ENCODE measurements at places on chromosomes 3 and 15. TPM values are rescaled to one million over a fixed set of nuclear protein-coding genes. Genes with fewer than 3 reads are reported as not detected.

DNA sequence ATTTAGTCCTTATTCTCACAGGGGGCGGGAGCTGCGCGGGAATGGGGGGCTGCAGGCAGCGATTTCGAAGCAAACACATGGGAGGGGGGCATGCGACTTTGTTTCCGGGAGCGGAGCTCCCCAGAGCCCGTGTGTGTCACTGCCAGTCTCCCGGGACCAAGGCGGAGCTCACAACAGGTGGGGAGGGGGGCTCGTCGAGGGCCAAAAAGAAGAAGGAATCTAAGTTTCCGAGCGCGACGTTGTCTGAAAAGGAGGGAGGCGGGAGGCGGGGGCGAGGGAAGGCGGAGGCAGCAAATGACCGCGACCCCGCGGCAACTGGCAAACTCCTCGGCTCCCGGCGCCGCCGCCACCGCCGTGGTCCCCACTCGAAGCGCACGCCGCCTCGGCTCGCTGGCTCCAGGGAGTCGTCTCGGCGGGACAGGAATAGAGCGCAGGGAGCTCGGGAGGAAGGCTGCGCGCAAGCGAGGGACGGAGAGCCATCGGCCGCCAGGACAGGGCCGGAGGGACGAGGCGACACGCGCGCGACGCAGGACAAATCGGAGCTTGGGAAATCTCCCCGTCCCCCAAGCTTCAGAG, 1.4 kb downstream of the FOXP1 start:
- DNase-seq: peak; percentile 83
- H3K27ac ChIP-seq: peak overlapping the region; percentile 94
- no peaks in the 10 kb centered on the region for H3K36me3 ChIP-seq
- no peaks in the 10 kb centered on the region for H3K27me3 ChIP-seq
- peak overlapping the region; percentile 80 for H3K4me3 ChIP-seq
- H3K4me1 ChIP-seq: peaks cover 64% of the 10 kb centered on the region

DNA sequence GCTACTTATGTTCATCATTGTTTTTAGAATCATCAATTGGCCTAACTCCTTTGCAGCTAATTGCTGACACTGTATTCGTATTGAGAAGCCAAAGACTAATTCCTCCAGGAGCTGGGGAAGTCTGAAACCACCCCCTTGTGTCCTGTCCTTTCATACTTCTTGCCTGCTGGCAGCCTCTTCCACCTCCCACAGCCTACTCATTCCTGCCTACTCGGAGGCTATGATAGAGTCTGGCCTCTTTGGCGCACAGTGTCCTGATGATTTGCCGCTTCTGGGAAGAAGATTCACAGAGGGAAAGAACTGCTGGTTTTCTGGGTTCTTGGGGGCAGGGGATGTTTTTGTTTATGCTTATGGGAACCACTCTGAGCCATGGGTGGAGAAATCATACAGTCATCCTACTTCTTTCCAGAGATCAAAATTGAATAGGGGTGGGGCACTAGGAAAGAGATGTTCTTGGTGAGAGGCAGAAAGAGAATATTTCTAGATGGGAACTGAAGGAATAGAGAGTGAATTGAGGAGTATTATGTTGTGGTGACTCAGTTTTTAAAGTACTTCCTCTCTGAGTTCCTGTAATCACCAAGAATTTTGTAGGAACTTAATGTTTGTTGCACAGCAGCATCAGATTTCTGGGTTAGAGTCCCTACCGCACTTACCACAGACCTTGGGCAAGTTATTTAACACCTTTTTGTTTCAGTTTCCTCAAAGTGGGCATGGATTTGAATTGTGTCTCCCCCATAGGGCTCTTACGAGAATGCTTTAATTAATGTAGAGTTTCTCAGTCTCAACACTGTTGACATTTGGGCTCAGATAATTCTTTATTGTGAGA, 22.1 kb upstream of the SCAANT1 start:
- H3K4me3 ChIP-seq: no peak overlapping the region
- no peaks in the 10 kb centered on the region for H3K36me3 ChIP-seq
- DNase-seq: no peak
- no peaks in the 10 kb centered on the region for H3K27me3 ChIP-seq
- H3K27ac ChIP-seq: peak overlapping the region; percentile 11

DNA sequence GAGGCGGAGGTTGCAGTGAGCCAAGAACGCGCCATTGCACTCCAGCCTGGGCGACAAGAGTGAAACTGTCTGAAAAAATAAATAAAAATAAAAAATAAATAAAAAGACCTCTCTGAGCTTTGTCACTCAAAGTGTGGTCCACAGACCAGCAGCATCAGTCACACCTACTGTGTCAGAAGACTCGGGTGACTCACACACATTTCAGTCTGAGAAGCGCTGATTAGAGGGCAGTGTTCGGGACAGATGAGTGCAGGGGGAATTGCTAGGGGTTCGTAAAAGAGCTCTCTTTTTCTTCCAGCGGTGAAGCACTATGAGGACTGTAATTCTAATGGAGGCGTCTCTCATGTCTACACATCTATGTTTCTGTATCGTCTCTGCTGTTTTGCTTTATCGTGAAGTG, 5.7 kb downstream of the PODXL2 start:
- no peaks in the 10 kb centered on the region for H3K36me3 ChIP-seq
- DNase-seq: no peak
- H3K4me3 ChIP-seq: no peak overlapping the region
- H3K4me1 ChIP-seq: peaks cover 10% of the 10 kb centered on the region
- no peak overlapping the region for H3K27ac ChIP-seq
- H3K27me3 ChIP-seq: no peaks in the 10 kb centered on the region

DNA sequence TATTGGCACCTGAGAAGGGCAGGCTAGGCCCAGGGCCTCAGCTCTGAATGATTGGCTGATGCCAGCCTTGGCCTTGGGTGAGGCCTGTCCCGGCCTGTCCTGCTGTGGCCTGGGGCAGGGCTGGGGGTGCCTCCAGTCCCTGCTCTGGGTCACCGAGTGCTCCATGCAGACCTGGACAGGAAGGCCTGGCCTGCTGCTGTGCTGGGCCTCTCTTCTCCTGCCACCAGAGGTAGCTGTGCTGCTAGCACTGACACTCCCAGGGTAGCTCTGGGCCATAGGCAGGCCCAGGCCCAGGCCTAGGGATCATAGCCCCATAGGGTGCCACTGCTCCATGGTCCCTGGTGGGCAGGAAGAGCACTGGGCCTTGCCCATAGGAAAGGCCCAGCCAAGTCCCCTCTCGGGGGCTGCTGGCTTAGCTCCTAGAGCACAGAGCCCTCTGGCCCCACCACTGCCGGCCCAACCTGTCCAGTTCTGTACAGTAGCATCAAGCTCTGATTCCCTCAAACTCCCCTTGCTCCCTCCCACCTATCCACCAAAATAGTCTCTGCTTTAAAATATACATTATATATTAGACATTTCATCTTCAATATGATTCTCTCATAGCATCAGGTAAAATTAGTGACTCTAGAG, 18.2 kb downstream of the ABTB1 start:
- DNase-seq: peak; percentile 47
- peaks cover 24% of the 10 kb centered on the region for H3K36me3 ChIP-seq
- no peak overlapping the region for H3K27ac ChIP-seq
- H3K4me3 ChIP-seq: no peak overlapping the region
- no peaks in the 10 kb centered on the region for H3K27me3 ChIP-seq

DNA sequence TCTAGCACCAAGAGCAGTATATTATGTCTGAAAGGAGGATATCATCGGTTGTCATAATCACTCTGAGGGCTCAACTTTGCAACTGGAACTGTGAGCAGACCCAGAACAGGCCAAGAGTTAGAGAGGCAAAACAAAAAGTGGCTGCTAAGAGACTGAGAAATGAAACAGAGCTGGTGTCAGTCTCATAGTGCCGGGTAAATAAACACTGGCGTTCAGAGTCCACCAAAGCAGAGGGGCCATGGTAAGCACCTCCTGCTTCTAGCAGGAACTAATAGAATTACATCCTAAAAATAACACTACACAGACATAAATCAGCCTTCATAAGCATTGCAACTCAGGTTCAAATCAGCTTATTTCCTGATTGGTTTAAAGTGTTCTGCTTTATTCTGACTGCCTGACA, 10.3 kb upstream of the IL12A start:
- no peaks in the 10 kb centered on the region for H3K36me3 ChIP-seq
- H3K27ac ChIP-seq: no peak overlapping the region
- peak; percentile 80 for DNase-seq
- peaks cover 5% of the 10 kb centered on the region for H3K4me1 ChIP-seq
- H3K27me3 ChIP-seq: no peaks in the 10 kb centered on the region

DNA sequence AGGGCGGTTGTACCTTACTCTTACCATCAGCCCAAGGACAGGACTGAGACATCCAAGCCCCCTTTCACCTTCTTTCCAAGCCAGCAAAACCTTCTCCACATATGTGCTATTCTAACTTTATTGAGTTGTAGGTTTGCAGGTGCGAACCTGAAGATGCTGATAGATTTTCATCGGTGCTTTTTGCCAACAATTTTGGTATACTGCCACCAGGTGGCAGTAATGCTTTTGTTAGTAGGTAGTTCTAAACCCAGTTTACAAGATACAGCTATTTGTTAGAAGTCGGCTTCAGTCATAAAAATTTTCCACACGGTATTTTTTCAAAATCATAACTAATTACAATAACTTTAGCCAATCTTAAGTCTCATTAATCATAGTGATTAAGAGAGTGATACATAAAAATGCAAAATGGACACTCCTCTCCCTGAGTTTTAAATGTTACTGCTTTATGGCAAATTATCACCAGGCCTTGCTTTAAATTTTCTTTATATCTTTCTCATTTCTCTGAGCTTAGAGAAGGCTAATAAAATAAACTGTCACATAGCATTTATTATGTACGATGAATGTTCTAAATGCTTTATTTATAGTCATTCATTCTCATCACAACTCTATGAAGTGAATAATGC, 636 bp downstream of the TBC1D21 start:
- peaks cover 9% of the 10 kb centered on the region for H3K4me1 ChIP-seq
- DNase-seq: peak; percentile 71
- no peaks in the 10 kb centered on the region for H3K27me3 ChIP-seq
- no peaks in the 10 kb centered on the region for H3K36me3 ChIP-seq

DNA sequence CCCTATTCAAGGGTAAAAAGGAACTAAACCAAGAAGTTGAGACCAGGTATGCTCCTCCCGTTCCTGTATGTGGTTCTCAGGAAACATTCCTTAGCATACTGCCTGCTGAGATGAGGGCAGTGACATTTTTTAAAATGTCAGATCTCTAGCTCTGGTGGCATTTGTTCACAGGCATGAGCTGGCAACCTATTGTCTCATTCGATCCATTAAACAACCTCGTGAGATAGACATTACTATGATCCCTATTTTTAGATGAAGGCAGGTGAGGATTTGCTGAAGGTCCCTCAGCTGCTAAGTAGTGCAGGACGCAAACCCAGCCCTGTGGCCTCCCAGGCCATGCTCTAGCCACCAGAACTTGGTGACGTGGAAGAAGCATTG, 74.9 kb downstream of the SIDT1 start:
- no peak for DNase-seq
- no peaks in the 10 kb centered on the region for H3K27me3 ChIP-seq
- no peaks in the 10 kb centered on the region for H3K4me1 ChIP-seq

- DNase-seq: peak; percentile 53
Measured at GRCh38 chr3:156483426-156483825, 71.5 kb downstream of the SSR3 start.

DNA sequence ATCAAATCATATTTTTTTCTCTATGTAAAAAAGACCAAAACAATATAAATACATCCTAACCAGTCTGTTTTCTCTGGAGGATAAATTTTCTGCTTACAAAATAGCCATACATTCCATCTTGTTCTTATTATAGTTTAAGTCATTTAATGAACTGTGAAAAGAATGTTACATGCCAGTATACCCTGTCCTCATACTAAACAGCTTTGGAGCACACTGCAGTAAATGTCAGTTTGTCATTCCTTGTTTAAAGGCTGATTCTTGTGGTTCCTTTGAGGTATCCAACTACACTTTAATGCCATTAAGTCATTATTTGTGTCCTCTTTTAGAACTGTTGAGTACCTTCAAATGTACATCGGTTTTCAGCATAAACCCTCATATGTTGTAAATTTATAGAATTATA, 52.7 kb upstream of the DCBLD2 start:
- no peaks in the 10 kb centered on the region for H3K27me3 ChIP-seq
- H3K36me3 ChIP-seq: no peaks in the 10 kb centered on the region
- H3K4me1 ChIP-seq: no peaks in the 10 kb centered on the region
- H3K4me3 ChIP-seq: no peak overlapping the region

GRCh38 chr3:119630880-119631329, 29.5 kb downstream of the POPDC2 start:
- H3K36me3 ChIP-seq: no peaks in the 10 kb centered on the region
- no peak for DNase-seq
- H3K4me3 ChIP-seq: no peak overlapping the region
- peaks cover 18% of the 10 kb centered on the region for H3K4me1 ChIP-seq
- H3K27ac ChIP-seq: peak overlapping the region; percentile 53

GRCh38 chr3:119939077-119939476, 155.2 kb downstream of the GSK3B start:
- DNase-seq: no peak
- H3K4me1 ChIP-seq: no peaks in the 10 kb centered on the region
- no peaks in the 10 kb centered on the region for H3K27me3 ChIP-seq
- H3K27ac ChIP-seq: no peak overlapping the region
- H3K36me3 ChIP-seq: no peaks in the 10 kb centered on the region
- no peak overlapping the region for H3K4me3 ChIP-seq

DNA sequence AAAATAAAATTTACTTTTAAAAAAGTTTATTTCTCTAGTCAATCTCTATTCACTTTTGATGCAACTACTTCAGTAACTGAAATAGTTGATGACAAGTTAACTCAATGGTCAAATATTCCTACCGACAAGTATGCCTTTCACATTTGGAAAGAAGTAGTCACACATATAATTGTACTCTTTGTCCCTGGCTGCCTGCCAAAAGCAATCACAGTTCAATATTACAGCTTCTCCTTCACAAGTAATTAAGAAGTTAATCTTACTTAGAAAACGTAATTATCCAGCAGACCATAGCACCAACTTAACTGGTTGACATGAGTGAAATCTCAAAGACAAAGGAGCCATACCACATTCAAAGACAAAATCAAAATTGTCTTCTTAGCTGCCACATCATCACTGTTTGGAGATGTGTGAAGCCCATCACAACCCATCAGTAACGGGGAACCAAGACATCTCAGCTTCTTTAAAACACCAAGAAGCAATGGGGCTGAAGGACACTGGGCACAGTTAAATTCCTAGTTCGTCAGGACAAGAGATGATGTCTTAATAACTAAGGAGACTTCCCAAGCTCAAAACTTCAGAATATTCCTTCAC, 86.1 kb downstream of the PLCH1 start:
- no peak for DNase-seq
- no peak overlapping the region for H3K4me3 ChIP-seq
- peaks cover 5% of the 10 kb centered on the region for H3K4me1 ChIP-seq

DNA sequence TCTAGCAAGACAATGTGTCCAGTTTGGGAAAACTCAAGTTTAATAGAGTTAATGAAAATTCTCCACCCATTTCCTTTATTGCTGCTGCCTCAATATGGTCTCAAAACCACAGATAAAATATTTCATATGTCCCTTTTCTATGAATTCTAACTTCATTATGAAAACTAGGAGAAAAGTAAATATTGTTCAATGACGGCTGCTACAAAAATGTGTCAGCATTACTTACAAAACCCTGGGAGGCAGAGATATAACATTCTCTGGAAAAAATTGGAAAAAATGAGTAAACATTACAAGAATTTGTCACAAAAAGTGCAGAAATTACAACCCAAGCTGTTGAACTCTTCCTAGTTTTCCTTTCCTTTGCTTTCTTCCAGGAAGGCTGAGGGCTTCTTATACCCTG, 22.2 kb upstream of the FBN1 start:
- H3K4me3 ChIP-seq: no peak overlapping the region
- no peaks in the 10 kb centered on the region for H3K4me1 ChIP-seq
- no peak overlapping the region for H3K27ac ChIP-seq
- no peaks in the 10 kb centered on the region for H3K27me3 ChIP-seq
- no peaks in the 10 kb centered on the region for H3K36me3 ChIP-seq

SLC38A3 gene
- total RNA-seq: not detected

KNL1 gene
- 1.8 TPM for total RNA-seq

CHRFAM7A gene
- total RNA-seq: 2.2 TPM

FAH gene
- 14.3 TPM for total RNA-seq

DUOXA1 gene
- total RNA-seq: 18.3 TPM

C15orf62 gene
- 39.3 TPM for total RNA-seq

PLCL2 gene
- total RNA-seq: 24.1 TPM

PYGO1 gene
- not detected for total RNA-seq

GABRR3 gene
- total RNA-seq: not detected

Data from stomach (tissue), 19 donors.